ENCODE measurements at places on chromosomes 4 and X. TPM values are rescaled to one million over a fixed set of nuclear protein-coding genes. Genes with fewer than 3 reads are reported as not detected.

DNA sequence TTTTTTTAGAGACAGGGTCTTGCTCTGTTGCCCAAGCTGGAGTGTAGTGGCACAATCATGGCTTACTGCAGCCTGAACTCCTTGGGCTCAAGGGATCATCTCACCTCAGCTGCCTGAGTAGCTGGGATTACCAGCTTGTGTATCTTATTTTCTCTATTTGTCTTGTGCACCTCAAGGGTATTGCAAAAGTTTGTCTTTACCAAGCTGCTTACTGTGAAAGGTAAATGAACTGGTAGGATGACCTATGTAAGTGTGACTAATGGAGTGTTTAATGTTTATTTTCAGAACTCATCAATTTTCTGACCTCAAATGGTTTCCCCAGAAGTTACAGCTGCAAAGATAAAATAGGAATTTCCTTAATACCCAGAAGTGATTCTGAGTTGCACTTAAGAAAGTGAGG lies 5.3 kb upstream of the FGA start:
- no peak for DNase-seq

DNA sequence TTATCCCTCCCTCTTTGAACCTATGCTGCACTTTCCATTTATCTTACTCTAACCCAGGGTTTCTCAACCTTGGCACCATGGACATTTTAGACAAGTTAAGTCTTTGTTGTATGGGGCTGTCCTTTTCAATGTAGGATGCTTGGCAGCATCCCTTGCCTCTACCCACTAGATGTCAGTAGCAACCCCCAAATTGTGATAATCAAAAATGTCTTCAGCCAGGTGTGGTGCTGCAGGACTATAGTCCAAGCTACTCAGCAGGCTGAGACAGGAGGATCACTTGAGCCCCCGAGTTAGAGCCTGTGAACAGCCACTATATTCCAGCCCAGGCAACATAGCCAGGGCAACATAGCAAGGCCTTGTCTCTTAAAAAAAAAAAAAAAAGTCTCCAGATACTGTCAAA lies 7.0 kb downstream of the LRCH2 start:
- DNase-seq, result no peak

DNA sequence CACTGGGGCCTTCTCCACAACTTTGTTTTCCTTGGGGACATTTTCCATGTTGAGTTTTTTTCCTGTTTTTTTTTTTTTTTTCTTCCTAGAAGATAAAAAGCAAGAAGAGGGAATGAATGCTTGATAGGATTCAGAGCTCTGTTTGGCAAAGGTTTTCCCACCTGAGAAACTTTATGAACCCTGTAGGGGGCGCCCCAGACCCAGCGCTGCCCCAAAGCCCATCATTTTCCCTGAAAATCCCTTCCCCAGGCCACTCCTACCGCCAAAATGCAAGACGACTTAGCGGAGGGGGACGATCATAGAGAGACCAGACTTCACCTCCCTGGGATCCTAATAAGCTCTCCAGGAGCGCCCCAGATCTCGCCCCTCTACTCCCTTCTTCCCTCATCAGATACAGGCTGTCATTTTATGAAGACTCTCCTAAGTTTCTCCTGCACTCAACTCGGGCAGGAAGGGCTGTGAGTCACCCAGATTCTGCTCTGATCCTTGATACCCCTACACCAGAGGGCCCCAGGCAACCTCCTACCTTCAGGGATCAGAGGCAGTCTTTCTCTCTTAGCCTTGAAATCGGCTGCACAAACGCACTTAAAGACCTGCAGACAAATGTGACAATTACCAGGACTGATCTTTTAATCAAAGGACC lies 1.4 kb downstream of the BEX5 start:
- no peak for DNase-seq

DNA sequence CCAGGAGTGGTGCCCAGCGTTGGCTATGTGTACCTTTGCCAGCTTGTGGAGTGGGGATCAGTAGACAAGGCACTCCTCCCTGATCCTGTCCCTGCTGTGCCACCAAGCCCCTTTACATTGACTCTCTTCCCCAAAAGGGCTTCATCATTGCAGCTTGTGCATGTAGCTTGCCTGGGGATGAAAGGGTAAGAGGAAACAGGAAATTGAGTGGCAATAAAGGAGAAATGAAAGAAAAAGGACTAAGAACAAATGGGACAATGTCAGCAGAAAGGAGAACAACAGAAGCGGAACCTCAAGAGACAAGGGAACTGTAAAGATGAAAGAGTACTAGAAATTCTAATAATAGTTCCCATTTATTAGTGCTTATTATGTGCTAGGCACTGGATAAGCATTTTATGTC lies 8.7 kb upstream of the IL13RA1 start:
- DNase-seq, result no peak

The ADH7 gene
- not detected for polyA plus RNA-seq

All from hindlimb muscle (tissue), 1 donor.